ENCODE measurements at places on chromosomes 2 and 18.
A peak's percentile ranks its signal among the peaks of the same experiment; 100 is the strongest.

DNA sequence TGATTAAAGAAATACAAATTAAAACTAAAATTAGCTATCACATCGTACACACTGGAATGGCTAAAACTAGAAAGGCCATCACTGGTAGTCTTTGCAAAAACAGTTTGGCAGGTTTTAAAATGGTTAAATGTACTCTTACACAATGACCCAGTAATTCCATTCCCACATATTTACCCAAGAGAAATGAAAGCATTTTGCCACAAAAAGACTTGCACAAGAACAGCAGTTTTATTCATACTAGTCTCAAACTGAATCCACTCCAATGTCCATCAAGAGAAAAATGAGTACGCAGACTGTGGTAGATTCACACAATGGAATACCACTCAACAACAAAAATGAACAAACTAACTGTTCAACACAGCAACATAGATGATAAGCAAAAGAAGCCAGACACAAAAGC, 29.1 kb downstream of the SP140L start:
- DNase-seq, result peak; percentile 51

GRCh38 chr2:6219906-6220305, 527.7 kb downstream of the SOX11 start:
- no peak for DNase-seq

- peak; percentile 68 for DNase-seq
These were observed 16.7 kb downstream of the DNMT3A start for GRCh38 chr2:25324905-25325592.

GRCh38 chr2:145984580-145984979, 1464.7 kb upstream of the ZEB2 start:
- DNase-seq, result peak; percentile 35

DNA sequence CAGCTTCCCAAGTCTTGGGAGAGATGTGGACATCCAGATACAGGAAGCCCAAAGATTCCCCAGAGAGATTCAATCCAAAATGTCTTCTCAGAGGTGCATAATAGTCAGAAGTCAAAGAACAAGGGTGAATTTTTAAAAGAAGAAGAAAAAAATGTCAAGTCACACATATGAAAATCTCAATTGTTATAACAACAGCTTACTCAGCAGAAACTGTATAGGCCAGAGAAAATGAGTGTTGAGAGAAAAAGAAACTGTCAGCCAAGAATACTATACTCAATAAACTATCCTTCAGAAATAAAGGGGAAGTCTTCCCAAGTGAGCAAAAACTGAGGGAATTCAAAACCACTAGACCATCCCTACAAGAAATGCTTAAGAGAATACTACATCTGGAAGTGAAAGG, 612.9 kb upstream of the POU3F3 start:
- no peak for DNase-seq
